ENCODE measurements at places on chromosomes 2 and 18.

DNA sequence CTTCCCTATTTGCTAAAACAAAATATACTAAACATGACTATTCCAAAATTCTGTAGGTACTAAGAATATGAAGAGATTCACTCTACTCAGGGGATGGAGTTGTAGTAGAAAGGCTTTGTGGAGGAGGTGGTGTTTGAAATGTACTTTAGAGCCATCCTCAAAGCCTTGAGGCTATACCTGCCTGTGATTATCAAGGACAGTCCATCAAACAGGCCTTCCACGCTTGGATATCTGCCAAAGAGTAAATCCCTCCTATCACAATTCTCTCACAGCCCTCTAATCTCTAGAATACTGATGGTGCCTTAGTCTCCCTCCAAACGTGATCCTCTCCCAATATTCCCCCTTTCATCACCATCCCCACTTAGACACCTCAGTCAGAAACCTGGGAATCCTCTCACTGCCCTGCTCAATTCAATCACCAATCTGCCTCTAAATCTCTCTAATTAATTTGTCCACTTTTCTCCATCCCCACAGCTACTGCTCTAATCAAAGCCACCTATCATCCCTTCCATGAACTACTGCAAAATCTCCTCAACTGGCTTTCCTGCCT lies 13.1 kb downstream of the SOS1 start:
- no peak for DNase-seq

GRCh38 chr2:129176375-129176774 lies 803.1 kb upstream of the RAB6C start:
- DNase-seq = no peak

DNA sequence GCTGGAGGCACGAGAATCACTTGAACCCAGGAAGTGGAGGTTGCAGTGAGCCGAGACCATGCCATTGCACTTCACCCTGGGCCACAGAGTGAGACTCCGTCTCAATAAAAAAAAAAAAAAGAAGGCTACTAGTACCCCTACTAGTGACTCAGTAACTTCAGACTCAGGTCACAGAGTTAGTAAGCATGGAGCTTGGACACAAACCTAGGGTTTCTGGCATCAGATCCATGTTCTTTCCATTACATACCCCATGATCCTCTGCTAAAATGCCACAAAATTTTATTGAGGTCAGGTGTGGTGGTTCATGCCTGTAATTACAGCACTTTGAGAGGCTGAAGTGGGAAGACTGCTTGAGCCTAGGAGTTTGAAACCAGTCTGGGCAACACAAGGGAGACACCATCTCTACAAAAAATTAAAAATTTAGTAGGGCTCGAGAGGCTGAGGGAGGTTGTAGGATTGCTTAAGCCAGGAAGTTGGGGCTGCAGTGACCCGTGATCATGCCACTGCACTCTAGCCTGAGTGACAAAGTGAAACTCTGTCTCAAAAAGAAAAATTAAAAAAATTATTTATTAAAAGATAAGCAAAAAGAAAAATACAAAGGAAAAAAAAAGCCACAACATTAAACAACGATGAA lies 45.1 kb downstream of the DHX57 start:
- DNase-seq = no peak

- DNase-seq = no peak
These were observed 242.9 kb downstream of the LDLRAD4 start for GRCh38 chr18:13461469-13461868.

- DNase-seq = no peak
These were observed 262.7 kb upstream of the FN1 start for GRCh38 chr2:215698566-215698965.

DNA sequence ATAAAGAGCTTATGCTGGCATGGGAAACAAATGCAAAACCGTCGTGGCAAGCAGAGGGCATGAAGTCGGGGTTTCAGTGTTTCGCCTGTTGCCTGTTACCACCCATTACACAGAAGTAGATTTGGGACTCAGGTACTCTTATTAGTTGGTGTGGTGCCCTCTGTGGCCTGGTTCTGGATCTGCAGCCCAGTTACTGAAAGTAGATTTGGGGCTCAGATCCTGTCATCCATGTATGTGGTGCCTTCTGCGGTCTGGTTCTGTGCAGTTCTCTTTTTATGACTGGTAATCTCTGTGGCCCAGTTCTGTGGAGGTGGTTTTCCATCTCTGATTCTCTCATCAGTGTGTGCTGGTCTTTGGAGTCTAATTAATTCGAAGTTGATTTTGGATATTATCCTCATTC lies 45.2 kb downstream of the ADNP2 start:
- no peak for DNase-seq

- no peak for DNase-seq
These were observed 137.7 kb downstream of the PXDN start for GRCh38 chr2:1606421-1607235.

DNA sequence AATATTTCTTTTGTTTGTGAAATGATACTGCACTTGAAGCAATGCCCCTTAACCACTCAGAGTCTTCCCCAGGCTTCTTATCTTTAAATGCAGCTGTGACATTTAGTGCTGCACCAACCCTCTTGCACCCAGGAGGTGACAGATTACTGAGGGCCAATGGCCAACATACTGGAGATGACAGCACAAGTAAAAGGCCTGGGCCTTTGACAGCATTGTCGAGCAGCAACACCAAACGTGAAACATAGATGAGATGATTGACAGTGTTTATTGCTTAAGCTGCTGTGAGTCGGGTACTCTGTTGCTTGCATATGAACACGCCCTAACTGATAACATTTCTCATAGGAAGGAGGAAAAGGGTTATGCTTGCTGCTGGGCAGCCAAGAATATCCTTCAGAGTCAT lies 80.3 kb downstream of the THNSL2 start:
- DNase-seq = no peak

DNA sequence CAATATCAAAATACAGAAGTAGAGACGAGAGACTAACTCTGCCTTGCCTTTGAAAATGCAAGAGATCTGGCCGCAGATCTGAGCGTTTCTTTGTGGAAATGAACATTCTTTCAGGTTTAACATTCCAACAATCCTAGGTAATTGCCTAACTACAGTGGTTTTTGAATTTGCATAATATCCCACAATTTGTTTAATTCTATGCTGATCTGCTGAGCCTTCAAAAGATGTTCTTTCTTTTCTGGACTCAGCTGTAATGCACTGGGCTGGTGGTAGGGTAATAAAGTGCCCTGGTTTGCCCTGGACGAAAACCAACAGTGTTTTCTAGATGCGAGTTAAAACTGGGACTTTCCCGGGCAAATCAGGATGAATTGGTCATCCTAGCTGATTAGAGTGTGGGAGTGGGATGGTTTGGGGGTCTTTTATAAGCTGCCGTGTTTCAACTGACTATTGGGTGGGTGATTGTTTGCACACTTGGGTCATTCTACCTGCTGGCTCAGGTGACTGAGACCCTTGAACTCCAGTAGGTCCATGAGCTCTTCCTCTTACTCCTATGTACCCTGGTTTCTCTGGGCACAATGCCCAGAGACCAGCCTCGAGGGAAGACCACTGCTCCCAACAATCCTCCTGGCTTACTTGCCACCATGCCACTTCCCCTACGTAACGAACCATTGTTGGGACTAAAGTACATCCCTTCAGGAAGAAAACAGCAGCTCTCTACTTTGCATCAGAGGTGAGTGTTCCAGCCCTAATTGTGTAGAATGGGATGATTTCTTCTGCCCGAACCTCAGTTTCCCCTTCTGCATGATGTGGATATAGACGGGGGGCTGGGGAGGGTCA lies 3.4 kb upstream of the PAX8 start:
- DNase-seq = no peak

- DNase-seq = no peak
These were observed 166.1 kb upstream of the OTX1 start for GRCh38 chr2:62884514-62884913.

DNA sequence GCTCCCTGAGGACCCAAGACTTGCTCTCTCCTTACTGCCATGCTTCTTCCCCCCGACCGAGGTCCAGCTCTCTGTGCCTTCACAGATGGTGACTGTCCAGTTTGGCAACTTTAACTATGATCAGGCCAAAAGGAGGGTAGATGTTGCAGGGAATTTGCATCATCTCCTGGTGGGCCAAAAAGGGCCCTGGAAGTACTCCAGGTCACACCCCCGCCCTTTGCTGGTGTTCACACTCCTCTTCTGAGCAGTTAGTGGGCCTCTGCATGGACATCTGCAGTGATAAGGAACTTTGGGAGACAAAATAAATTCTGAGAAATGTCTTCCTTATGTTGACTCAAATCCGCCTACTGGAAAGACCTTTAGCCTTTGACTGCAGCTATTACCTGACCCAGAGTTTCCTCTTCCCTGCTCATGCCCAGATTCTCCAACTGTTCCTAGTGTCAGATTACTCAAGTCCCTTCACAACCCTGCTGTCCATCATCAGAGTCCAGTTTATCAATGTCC lies 234.4 kb downstream of the LOXHD1 start:
- no peak for DNase-seq

GRCh38 chr2:127638361-127639110 lies 7.4 kb upstream of the GPR17 start:
- DNase-seq = no peak

DNA sequence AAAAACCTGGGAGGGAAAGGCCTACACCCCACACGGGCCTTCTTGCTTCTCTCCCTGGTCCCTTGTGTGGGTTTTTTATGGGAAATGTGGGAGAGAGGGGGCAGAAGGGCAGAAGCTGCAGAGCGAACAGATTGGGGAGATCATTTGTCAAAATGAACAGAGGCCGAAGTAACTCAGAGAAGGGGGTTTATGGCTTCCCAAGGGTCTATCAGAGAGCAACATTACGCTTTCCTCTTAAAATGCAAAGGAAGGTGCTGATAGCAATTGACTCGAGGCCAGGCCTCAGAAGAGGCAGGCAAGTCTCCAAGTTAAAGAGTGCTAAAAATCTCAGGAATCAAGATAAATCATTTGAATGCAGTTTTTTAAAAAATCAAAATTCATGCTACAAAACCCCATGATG lies 101.5 kb downstream of the SGPP2 start:
- DNase-seq = no peak

- DNase-seq = no peak
These were observed 199.3 kb upstream of the EPAS1 start for GRCh38 chr2:46097714-46098480.

DNA sequence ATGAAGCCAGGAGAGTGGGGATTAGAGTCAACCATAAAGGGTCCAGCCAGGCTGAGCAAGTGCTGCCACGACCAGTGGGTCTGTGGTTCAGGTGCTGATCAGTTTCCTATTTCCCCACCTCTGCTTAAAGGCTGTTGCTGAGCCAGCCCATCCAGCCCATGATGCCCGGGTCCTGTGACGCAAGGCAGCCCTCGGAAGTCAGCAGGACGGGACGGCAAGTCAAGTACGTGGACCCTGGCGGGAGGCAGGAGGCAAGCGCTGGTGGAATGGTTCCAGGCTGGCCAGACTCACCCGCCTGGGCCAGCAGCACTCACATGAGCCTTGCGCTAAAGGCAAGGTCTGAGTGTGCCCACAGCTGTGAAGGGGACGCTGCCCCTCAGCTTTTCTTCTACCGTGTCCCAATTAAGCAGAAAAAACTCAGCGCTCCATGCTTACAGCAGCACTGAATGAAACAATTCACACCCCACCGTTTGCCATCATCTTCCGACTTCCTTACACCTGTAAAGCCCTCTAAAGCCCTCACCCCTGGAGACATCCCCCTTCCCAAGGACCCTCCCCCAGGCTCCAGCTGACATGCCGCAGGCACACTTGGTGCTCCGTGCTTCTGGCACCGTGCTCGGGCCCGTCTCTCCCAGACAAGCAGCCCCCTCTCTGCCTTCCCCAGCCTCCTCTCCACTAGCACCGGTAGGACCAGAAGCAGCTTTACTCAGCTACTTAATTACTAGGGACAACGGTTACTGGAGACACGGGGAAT lies 11.3 kb upstream of the RPL31 start:
- DNase-seq = no peak

DNA sequence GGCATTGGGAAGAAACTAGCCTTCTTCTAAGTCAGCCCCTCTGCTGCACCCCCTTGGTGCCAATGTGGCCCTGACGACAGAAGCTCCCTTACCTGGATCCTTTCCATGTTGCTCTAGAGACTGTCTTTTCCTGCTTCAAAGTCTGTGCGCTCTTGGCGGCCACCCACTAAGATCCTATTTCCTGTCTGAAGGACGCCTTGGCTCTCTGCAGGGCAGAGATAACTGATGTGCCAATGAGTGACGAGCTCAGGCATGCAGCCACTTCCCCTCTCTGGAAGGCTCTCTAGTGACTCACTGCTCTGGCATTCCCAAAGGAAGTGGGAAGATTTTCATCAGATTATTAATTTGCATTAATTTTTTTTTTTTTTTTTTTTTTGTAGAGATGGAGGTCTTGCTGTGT lies 273.5 kb downstream of the CDH20 start:
- DNase-seq = no peak

GRCh38 chr2:121884511-121884921 lies 129.1 kb downstream of the TSN start:
- no peak for DNase-seq

DNA sequence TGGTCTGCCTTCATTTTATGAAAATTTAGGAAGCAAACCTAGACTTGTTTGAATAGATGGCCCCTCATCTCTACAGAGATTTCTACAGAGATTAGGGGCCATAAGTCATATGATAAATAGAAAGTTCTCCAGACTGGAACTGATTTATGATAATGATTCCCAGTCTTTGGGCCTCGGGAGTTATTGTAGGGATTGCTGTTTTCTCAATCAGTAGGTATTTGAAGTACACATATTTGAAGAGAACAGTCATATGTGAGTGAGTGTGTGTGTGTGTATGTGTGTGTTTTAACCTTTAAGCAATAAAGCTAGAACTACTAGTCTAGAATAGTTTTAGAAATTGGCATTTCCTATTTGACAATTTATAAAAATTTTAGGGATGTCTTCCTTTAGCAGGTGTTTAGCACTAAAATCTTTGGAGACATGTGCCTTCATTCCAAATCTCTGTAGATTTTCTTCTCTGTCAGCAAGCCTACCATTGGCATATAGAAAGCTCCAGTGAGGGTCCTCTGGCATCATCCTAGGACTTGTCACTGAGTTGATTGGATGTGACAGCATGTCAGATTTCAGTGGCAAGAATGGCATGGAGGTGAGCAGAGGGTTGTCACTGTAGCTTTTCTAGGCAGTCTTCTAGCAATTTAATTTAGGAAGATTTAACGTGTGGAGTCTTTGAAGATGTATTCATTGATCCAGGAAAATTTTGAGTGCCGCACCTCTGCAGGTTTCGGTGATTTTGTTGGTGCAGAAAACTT lies 71.2 kb downstream of the MYO1B start:
- no peak for DNase-seq

- no peak for DNase-seq
These were observed 96.8 kb downstream of the FBXO15 start for GRCh38 chr18:74050807-74051206.

DNA sequence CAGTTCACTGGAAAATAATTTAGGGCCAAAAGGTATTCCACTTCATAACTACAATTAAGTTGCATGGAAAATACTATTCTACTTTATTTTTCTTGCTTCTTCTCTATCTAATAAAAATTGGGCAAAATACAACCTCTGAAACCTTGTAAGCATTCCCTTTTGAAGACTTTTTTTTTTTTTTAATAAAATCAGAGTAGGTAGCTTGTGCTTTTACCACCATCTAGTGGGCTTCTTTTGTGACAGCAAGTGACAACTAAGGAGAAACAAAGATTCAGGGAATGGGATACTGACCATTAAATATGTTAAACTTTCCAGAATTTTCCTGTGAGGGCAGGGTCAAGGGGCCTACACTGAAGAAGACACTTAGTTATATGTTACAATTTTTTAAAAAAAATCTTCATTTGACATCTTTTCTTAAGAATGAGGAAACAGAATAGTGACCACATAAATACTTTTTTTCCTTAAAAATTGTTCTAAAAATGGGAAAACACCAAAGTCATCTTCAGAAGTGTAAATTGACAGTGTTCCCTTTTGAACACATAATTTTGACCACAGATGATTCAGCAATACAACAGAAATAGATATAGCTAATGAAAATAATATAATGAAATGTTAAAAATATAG lies 1183.2 kb upstream of the ACVR2A start:
- DNase-seq = no peak

All from naive thymus-derived CD8-positive, alpha-beta T cell (primary cell).